ENCODE measurements at places on chromosomes 6 and 20. TPM values are rescaled to one million over a fixed set of nuclear protein-coding genes. Genes with fewer than 3 reads are reported as not detected.

The NFKBIL1 gene
- total RNA-seq, result 12.5 TPM

The PAX1 gene
- total RNA-seq, result not detected

The PSMB9 gene
- 59.6 TPM for total RNA-seq

The MCCD1 gene
- total RNA-seq, result not detected

The NRSN1 gene
- total RNA-seq, result not detected

The MYCT1 gene
- under 0.01 TPM for total RNA-seq

Measured in fibroblast of villous mesenchyme (primary cell).